MM.1S (cell line): ENCODE measurements at places on chromosomes 3 and 15.

DNA sequence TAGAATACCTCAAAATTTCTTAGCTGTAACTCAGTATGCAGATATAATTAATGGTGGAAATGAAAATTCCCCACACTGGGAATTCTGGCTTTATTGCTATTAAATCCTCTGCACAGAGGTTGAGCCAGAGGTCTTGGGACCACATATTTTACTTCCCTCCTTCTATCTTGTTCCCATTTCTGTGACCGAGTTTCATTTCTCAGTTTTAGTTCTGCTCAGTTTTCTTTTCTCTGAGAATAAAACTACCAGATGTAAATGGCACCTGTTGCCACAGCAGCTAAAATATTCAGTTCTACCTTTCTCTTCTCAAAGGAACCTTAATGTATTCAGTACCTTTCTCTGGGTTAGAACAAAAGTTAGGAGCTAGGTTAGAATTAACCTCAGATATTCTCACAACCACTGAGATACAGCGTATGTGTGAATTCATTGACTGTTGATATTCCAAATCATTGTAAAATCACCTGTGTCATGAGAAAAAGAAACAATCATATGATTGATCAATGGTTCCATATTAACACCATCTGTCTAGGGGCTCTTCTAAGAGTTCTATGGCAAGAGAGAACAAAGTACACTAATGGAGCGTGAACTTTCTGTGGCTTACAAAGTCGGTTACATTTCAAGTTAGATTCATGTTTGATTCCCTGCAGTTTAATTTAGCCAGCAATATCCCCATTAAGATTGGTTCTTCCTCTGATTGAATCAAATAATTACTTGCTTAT lies 374.1 kb downstream of the EFHB start:
- peak; percentile 77 for DNase-seq

DNA sequence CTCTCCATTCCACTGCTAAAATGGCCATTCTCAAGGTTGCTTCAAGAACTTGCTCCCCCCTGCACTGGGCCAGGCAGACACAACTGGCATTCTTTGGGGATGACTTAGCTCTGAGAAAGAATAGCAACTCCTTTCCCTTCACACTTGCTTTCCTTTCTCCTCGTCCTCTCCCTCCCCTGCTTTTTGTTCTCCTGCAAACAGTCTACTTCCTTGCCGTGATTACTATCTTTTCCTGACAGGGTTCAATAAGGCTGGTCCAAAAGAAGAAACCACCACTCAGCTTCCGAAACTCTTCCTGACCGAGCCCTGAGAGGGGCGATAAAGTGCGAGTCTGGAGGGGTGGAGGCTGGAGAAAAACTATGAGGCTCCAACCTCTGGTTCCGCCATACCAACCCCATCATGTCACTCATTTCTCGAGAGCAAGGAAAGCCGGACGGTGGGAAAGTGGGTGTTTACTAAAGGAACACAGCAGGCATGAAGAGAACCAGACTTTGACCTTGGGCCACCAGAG lies 5.0 kb downstream of the AMOTL2 start:
- DNase-seq, result no peak

DNA sequence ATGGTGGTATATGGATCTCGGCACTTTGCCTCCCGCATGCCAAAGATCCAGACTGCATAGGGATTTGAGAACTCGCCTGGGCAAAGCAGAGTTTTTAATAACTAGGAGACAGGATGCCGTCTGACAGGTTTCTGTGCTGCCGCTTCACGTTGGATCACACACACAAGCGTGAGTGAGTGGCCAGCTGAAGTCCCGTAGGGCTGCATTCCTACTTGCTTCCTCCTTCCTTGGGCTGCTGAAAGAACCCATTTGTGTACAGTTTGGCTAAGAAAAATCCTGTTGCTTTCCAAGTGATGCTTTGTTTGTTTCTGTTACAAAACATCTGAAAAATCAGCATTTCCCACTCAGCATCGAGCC lies 604.3 kb upstream of the CFAP20DC start:
- no peak for DNase-seq

DNA sequence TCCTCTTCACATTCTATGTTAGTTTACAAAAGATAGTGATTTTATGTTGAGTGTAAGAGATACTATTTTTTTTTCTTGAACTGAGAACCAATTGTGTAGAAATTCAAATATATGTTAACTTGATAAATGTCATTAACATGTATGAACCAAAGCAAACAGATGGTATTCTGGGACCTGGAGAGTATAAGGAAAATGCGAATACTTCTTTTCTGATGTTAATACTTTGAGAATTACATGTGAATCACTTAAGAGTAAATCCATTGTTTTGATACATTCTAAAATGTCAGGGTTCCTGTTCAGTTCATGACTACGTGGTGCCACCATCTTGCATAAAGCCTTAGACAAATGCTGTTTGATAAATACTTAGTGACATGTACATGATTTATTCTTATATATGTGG lies 541.3 kb downstream of the FGF12 start:
- DNase-seq, result no peak

DNA sequence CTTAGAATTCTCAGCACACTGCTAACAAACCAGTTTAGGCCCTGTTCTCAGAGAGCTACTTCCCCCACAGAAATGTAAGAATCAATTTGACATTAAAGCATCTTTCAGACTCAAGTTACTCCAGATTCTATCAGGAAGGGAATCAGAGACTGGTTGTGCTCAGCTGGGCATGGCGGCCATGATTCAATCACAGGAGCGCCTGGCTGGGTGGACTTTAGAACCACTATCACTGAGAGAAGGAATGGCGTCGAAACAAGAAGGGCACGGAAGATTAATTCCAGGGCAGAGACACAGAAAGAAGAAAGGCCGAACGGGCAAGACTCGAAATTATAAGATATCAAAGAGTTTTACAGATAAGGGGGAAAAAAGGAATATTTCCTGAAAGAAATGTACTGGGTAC lies 6.2 kb downstream of the TNIK start:
- DNase-seq, result no peak

DNA sequence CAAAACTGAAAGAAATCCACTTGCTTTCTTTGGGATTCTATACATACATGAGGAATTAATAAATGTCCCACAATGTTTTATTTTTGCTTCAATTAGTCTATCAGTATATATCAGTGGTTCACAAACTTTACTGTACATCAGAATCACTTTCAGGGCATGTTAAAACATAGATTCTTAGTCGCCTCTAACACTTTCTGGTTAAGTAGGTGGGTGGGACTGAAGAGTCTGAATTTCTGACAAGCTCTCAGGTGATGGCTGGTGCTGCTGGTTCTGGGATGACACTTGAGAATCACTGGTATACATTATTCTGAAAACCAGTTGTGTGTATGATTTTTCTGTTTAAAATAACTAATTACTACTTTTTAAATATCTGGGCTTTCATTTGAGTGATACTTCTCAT lies 393.3 kb downstream of the TBC1D5 start:
- DNase-seq, result no peak

GRCh38 chr3:171286580-171287249 lies 173.5 kb downstream of the TNIK start:
- peak; percentile 68 for DNase-seq

GRCh38 chr3:188554404-188554803 lies 400.4 kb downstream of the LPP start:
- DNase-seq, result no peak

DNA sequence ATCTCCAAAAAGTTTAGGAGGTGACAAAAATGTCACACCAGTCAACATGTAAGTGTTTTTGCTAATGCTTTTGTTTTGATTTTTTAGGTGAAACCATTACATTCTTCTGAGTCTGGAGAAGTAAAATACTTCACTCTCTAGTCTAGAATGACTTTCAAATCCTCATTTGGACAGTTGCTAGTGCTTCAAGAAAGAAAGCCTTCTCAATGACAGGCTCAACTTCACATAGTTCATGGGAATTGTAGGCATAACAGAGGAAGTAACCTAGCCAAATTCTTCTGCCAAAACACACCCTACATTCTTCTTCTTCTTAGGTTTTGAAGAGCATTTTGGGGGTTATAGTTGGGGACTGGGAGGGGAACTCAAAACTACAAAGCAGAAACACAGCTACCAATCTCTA lies 29.4 kb upstream of the HEG1 start:
- no peak for DNase-seq

GRCh38 chr15:75594276-75594675 lies 15.2 kb upstream of the PTPN9 start:
- no peak for DNase-seq

GRCh38 chr3:129180461-129180860 lies 3.2 kb downstream of the CNBP start:
- no peak for DNase-seq

- peak; percentile 73 for DNase-seq
Observed at GRCh38 chr3:140845882-140846281, 95.8 kb upstream of the SLC25A36 start.

DNA sequence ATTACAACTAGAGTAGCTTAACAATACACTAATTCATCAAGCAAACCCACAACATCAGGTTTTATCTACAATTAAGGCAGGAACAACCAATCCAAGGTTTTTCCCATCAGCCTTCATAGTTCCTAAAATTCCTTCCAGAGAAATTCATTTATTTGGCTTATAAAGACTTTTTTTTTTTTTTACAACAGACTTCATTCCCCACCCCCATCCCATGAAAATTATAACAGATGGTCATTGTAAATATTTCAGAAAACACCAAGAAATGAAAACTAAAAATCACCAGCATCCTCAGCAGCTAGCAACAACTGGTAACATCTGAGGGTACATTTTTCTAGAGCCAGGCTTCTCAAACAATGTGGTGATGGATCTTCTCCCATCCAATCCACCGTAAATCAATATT lies 11.0 kb downstream of the SH3BP5 start:
- no peak for DNase-seq

- no peak for DNase-seq
Observed at GRCh38 chr3:8416965-8417364, 84.7 kb upstream of the LMCD1 start.

DNA sequence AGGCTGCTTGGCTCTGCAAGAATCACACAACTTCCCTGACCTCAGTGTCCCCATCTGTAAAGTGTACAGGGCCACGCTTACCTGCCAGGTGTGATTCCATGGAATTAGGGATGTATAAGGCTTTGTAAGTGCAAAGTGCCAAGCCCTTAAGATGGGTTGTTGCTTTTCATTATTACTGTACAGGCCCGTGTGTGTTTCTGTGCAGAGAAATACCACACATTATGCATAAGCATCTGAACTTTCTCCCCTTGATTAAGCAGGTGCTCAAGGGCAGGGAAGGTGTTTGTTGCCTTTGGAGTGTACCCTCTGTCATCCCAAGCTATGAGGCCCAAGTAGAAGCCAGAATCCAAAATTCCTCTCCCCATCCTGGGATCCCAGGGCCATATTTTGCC lies 13.6 kb upstream of the HRH1 start:
- DNase-seq, result no peak

DNA sequence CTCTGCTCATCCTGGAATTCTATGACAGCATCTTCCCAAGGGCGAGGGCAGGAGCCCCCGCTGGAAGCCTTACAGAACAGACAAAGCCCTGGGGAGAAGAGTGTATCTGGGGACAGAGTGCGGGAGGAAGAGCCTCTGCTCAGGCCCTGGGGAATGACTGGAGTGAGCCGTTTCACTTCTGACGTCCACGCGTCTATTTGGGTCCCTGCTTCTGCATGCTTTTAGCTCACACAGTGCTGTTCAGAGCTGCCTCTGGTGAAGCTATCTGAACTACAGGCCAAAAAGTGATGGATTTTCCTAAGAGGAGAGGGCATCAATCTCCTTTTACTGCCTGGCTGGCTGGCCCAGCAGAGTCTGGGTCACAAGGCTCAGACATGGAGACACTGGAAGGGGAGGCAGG lies 311.8 kb downstream of the NTRK3 start:
- no peak for DNase-seq

GRCh38 chr3:111601810-111602209 lies 6.7 kb upstream of the ZBED2 start:
- DNase-seq, result no peak
